GM04503 (cell line): ENCODE measurements at places on chromosomes 5 and 9.

- no peak for DNase-seq
Observed at GRCh38 chr5:129245489-129245888, 150.9 kb downstream of the ISOC1 start.

- no peak for DNase-seq
Observed at GRCh38 chr5:124462751-124463150, 283.7 kb downstream of the ZNF608 start.

DNA sequence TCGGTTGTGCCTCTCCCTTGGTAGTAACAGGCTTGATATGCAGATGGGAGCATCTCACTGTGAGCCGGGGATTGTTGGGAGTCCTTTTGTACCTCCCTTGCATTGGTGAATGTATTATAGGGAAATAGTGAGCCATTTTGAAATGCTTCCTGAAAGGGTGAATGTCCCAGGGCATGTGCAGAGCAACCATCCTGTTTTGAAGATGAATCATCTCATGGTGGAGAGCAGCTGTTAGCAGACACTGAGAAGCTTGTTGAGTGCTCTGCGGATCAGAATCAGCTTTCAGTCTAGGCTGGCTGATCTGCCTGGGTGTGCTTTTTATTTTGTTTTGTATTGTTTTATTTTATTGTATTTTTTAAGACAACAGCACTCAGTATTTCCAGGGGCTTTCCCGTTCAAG, 29.7 kb downstream of the SLC36A1 start:
- DNase-seq, result no peak

DNA sequence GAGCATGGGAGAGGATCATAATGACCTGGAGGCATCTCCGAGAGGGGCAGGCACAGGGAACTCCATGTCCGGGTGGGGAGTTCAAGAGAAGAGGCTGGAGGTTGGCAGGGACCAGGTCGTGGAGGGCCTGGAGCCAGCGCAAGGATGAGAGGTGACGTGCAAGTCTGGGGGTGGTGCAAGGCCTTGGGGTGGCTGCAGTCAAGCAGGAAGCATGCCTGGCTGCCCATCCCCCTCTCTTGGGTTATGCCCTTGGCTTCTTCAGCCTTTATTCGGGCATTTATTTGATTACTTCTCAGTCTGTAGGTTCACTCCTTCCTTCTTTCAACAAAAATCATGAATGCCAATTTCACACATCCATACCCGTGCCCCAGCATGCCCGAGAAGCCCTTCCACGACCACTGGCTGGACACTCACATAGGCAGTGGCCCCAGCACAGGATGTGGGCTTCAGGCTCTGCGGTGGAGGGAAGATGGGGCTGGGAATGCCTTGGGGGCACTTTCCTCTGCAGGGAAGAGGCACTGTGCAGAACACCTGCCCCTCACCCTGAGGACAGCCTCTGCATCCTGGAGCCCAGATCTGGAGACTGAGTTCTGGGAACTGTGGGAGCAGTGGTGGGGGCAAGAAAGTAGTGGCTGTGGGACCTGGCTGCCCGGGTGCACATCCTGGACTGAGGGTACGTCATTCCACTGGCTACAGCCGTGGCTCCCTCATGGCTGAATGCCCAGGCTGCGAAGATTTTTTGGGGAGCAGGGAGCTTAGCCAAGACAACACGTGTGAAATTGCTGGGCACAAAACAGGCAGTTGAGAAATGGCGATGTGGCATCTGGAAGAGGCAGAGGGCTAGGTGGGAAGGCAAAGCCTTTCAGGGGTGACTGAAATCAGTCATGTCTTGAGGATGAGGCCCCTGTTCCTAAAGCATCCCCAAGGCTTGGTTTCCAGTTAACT, 38.6 kb downstream of the CRB2 start:
- DNase-seq, result no peak

DNA sequence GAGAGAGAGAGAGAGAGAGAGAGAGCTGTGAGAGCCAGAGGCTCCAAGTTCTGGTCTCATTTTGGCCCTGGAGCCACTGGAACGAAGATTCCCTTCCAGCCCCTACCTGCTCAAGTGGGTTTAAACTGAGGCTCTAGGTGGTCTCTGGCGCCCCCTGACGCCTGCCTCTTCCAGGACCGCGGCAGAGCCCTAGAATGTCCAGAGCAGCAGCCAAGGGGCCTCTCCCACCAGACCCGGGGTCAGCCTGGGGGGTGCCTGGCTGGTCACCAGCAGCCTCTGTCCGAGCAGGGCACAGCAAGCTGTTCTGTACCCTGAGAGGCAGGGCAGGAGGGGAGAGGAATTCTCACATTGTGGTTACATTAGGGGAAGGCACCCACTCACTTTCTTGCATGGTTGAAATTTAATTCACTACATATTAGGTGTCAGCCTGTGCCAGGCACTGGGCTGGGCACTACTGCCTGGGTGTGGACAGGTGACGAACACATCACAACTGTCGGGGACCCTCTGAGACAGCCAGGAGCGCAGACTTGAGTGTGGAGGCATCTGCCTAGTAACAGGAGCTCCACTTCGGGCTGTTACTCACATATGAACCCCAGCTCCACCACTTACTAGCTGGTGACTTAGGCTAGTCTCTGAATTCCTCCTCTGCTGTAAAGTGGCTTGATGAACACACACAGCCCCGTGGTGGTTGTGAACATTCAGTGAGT, 44.5 kb downstream of the AMBP start:
- DNase-seq, result no peak
